H1 (cell line): ENCODE measurements at places on chromosomes 5 and 9. TPM values are rescaled to one million over a fixed set of nuclear protein-coding genes. Genes with fewer than 3 reads are reported as not detected.

DNA sequence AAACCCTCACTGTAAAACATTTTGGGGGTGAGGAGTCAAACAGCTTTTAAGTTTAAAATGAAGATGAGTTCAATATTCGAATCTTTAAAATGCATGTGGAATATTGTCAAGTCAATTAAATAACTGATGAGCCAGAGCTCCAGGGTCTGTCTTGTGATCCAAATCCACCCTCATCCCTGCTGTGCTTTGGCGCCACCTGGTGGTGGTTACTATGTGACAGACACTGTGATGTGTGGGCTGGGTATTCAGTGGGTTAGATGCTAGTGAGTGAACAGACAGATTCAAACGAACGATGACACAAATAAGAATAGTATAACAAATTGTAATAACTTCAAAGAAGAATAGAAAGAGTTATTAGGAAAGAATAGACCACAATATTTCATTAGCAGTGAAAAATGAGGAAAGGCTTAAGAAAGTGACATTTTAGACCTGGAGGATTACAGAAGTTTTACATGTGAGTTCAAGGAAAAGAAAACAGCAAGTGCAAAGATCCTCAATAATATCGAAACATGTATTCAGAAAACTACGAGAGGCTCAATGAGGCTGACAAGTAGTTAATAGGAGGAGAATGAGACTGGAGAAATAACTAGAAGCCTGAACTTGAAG is 51.4 kb upstream of the CHSY3 start:
- DNase-seq: peak; percentile 41
- H3K27ac ChIP-seq: no peak overlapping the region
- no peaks in the 10 kb centered on the region for H3K27me3 ChIP-seq
- no peaks in the 10 kb centered on the region for H3K36me3 ChIP-seq
- H3K4me1 ChIP-seq: no peaks in the 10 kb centered on the region

DNA sequence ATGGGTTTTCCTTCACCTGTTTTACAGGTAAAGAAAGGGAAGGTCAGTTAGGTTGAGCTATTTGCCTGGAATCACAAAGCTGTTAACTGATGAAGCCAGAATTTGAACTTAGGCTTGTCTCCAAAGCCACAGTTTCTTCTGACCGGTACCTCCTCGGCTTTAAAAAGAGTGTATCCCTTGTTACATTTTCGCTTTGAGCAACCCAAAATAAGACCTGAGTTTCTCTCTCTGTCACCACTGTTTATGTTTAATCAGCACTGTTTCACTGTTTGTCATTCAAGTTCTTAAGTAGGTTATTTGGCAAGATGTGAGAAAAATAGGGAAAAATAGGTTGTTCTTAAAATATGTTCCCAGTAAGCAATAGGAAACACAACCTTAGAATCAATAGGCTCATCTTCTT is 84.6 kb downstream of the VCAN start:
- H3K36me3 ChIP-seq: peaks cover 57% of the 10 kb centered on the region
- H3K4me1 ChIP-seq: no peaks in the 10 kb centered on the region
- H3K27ac ChIP-seq: no peak overlapping the region

DNA sequence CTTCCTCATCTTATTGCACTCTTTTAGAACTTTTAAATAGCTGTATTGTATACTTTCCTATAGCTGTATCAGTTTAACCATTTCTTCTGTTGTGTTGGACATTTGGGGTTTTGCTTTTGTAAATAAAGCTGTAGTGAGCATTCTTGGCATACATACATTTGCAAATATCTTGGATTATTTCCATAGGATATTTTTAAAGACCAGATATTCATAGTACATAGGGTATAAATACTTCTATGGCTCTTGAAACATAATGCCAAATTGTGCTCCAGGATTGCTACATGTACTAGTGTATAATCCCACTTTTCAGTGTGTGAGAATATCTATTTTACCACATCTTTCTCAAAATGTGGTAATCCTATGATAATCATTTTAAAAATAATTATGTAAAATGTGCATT is 51.2 kb downstream of the SCAMP1 start:
- no peaks in the 10 kb centered on the region for H3K36me3 ChIP-seq
- no peak overlapping the region for H3K4me3 ChIP-seq
- DNase-seq: no peak
- no peaks in the 10 kb centered on the region for H3K4me1 ChIP-seq
- H3K27me3 ChIP-seq: no peaks in the 10 kb centered on the region

- peaks cover 6% of the 10 kb centered on the region for H3K4me1 ChIP-seq
- H3K27ac ChIP-seq: no peak overlapping the region
- H3K4me3 ChIP-seq: no peak overlapping the region
- H3K36me3 ChIP-seq: no peaks in the 10 kb centered on the region
These were observed 21.0 kb downstream of the PLAC8L1 start for GRCh38 chr5:146084376-146084775.

DNA sequence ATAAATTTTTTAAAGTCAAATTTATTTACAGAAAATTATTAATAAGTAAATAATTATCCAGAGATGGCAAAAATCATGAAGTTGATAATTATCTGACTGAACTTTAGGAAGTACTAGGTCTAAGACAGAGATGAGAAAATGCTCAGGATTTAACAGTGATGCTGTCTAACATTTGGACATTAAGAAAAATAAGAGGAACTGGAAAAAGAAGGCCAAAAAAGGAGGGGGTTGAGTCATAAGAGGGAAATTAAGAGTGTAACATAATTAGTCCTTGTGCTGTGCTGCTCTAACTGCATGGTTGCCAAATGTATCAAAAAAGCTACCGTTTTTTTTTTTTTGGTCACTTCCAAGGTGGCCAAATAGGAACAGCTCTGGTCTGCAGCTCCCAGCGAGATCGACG is 35.4 kb upstream of the TUT7 start:
- H3K4me1 ChIP-seq: no peaks in the 10 kb centered on the region
- H3K27me3 ChIP-seq: no peaks in the 10 kb centered on the region
- H3K27ac ChIP-seq: no peak overlapping the region
- H3K4me3 ChIP-seq: no peak overlapping the region
- no peak for DNase-seq

- no peaks in the 10 kb centered on the region for H3K27me3 ChIP-seq
- DNase-seq: no peak
- no peaks in the 10 kb centered on the region for H3K4me1 ChIP-seq
- H3K36me3 ChIP-seq: no peaks in the 10 kb centered on the region
- H3K4me3 ChIP-seq: no peak overlapping the region
These were observed 13.1 kb upstream of the SFXN1 start for GRCh38 chr5:175465282-175465681.

- no peaks in the 10 kb centered on the region; the same call in 1 of the 2 replicates for H3K27me3 ChIP-seq
- peaks cover 24% of the 10 kb centered on the region for H3K4me1 ChIP-seq
- no peaks in the 10 kb centered on the region for H3K36me3 ChIP-seq
- H3K4me3 ChIP-seq: no peak overlapping the region
- H3K27ac ChIP-seq: no peak overlapping the region
These were observed 49.1 kb upstream of the VDAC1 start for GRCh38 chr5:134053840-134054338.

COL27A1 gene
- polyA plus RNA-seq: 15.1 and 26.0 TPM in 2 replicates

MTMR12 gene
- polyA plus RNA-seq: 19.1 and 19.3 TPM in 2 replicates

PRRC2B gene
- 37.3 and 55.3 TPM in 2 replicates for polyA plus RNA-seq

DNA sequence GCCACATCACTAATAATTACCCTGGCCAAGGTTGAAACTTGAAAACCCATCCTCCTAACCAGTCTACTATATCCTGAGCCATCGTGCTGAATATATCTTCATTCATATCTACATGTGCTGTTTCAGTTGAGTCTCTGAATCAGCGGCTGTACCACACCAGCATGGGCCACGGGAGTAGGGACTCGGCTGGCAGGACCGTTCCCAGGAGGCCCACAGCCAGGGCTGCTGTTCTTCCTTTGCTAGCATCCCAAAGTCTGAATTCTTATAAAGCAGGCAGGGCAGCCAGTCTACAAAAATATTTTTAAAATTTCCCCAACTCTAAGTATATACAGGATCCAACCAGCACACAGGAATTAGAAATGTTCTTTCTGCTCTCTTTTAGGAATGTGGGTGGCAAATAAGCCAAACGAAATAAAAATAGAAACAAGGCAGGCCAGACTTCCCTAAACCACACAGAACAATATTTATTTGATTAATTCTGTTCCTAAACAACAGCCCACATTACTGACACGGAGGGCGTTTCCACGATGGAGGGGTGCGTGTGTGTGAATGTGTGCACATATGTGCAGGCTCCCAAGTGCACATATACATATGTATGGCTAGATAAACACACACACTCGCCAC is 42.8 kb upstream of the EQTN start:
- H3K27me3 ChIP-seq: no peaks in the 10 kb centered on the region
- no peak overlapping the region for H3K27ac ChIP-seq
- no peak for DNase-seq
- H3K36me3 ChIP-seq: no peaks in the 10 kb centered on the region
- H3K4me1 ChIP-seq: peaks cover 12% of the 10 kb centered on the region; the same call in 1 of the 2 replicates
- no peak overlapping the region for H3K4me3 ChIP-seq

CCDC183 gene
- 0.51 and 1.1 TPM in 2 replicates for polyA plus RNA-seq

GRCh38 chr9:21317956-21318923 is 13.1 kb upstream of the IFNA5 start:
- DNase-seq: no peak
- no peaks in the 10 kb centered on the region for H3K36me3 ChIP-seq
- H3K27me3 ChIP-seq: no peaks in the 10 kb centered on the region
- H3K4me1 ChIP-seq: no peaks in the 10 kb centered on the region
- H3K4me3 ChIP-seq: no peak overlapping the region

- peaks cover 31% of the 10 kb centered on the region for H3K27me3 ChIP-seq
- DNase-seq: no peak
- no peaks in the 10 kb centered on the region for H3K4me1 ChIP-seq
These were observed 2.8 kb upstream of the SMARCA2 start for GRCh38 chr9:2012347-2012746.

C8G gene
- 0.62 and 1.8 TPM in 2 replicates for polyA plus RNA-seq

GRCh38 chr5:101080462-101081240 is 177.6 kb upstream of the ST8SIA4 start:
- H3K36me3 ChIP-seq: no peaks in the 10 kb centered on the region
- no peaks in the 10 kb centered on the region for H3K4me1 ChIP-seq
- H3K27me3 ChIP-seq: no peaks in the 10 kb centered on the region
- no peak overlapping the region for H3K27ac ChIP-seq

AQP3 gene
- polyA plus RNA-seq: 6.4 and 7.6 TPM in 2 replicates

- no peaks in the 10 kb centered on the region for H3K36me3 ChIP-seq
- no peaks in the 10 kb centered on the region for H3K27me3 ChIP-seq
- no peaks in the 10 kb centered on the region for H3K4me1 ChIP-seq
- H3K4me3 ChIP-seq: no peak overlapping the region
- no peak for DNase-seq
- H3K27ac ChIP-seq: no peak overlapping the region
These were observed 117.4 kb downstream of the CCDC171 start for GRCh38 chr9:15670246-15670645.

- no peak overlapping the region for H3K4me3 ChIP-seq
- no peaks in the 10 kb centered on the region for H3K4me1 ChIP-seq
- no peaks in the 10 kb centered on the region for H3K36me3 ChIP-seq
- no peak overlapping the region for H3K27ac ChIP-seq
- no peak for DNase-seq
These were observed 8.8 kb downstream of the TNIP1 start for GRCh38 chr5:151071848-151072629.

ORM2 gene
- polyA plus RNA-seq: 0.66 and 1.3 TPM in 2 replicates

- no peaks in the 10 kb centered on the region for H3K4me1 ChIP-seq
- DNase-seq: no peak
- H3K4me3 ChIP-seq: no peak overlapping the region
- H3K36me3 ChIP-seq: no peaks in the 10 kb centered on the region
- H3K27me3 ChIP-seq: peaks cover 2% of the 10 kb centered on the region; the same call in 1 of the 2 replicates
- H3K27ac ChIP-seq: no peak overlapping the region
These were observed 7.6 kb upstream of the TTLL11 start for GRCh38 chr9:122100756-122101155.

COL15A1 gene
- polyA plus RNA-seq: 0.12 and 0.19 TPM in 2 replicates

DNA sequence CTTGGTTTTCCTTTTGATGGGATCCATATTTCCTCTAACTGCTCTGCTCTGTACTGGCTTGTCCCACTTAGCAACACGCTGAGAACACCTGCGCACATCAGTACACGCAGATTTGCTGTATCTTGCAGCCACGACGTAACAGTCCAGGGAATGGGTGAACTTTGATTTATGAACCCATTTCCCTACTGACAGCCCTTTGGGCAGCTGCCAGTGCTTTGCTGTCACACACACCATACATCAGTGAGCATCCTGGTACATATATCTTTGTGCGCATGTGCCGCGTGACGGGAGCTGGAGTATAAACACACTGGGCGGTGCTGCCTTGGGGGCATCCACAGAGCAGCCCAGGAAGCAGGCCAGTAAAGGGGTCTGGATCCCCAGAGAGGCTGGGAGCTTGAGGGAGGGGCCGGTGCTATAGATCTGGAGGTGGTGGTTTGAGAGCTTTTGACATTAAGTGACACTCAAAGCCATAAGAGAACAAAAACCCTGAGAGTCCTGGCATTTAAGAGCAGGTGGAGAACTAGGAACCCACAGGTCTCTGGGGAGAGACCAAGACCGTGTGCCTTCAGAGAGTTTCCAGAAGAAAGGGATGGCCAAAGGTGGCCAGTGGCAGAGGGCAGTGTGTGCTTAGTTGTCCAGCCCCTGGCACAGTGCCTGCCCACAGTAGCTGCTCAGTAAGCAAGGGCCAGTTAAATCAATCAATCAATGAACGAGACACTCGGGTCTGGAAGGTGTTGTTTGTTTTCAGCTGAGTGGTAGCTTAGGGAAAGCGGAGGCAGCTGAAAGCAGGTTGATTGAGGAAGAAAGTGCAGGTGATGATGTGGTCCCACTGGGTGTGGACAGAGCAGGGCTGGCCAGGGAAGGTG is 53.7 kb downstream of the LMX1B start:
- DNase-seq: no peak
- no peaks in the 10 kb centered on the region for H3K36me3 ChIP-seq
- H3K27me3 ChIP-seq: no peaks in the 10 kb centered on the region
- H3K27ac ChIP-seq: no peak overlapping the region
- peaks cover 32% of the 10 kb centered on the region for H3K4me1 ChIP-seq
- no peak overlapping the region for H3K4me3 ChIP-seq

DNA sequence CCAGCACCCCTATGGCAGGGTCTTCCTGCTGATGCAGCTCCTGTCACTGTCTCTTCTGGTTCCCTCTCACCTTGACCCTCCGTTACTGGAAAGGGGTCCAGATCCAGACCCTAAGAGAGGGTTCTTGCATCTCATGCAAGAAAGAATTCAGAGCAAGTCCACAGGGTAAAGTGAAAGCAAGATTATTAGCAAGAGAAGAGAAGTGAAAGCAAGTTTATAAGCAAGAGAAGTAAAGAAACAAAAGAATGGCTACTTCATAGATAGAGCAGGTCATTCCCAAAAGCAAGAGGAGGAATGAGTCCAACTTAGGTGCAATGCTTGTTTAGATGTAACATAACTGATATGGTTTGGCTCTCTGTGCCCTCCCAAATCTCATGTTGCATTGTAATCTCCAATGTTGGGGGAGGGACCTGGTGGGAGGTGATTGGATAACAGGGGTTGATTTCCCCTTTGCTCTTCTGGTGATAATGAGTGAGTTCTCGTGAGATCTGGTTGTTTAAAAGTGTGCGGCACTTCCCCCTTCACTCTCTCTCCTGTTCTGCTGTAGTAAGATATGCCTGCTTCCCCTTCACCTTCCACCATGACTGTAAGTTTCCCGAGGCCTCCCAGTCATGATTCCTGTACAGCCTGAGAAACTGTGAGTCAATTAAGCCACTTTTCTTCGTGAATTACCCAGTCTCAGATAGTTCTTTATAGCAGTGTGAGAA is 183.3 kb downstream of the MED10 start:
- no peaks in the 10 kb centered on the region for H3K27me3 ChIP-seq
- DNase-seq: no peak
- no peak overlapping the region for H3K27ac ChIP-seq
- no peak overlapping the region for H3K4me3 ChIP-seq
